ENCODE measurements at places on chromosomes 6 and 20. TPM values are rescaled to one million over a fixed set of nuclear protein-coding genes. Genes with fewer than 3 reads are reported as not detected.

The RAB44 gene
- 0.19 TPM for polyA plus RNA-seq

The C6orf58 gene
- not detected for polyA plus RNA-seq

The SAMD5 gene
- 0.32 TPM for polyA plus RNA-seq

The LY6G5B gene
- polyA plus RNA-seq, result 4.2 TPM

The ZNF217 gene
- polyA plus RNA-seq, result 8.4 TPM

The SPATS1 gene
- polyA plus RNA-seq, result not detected

The WFDC5 gene
- not detected for polyA plus RNA-seq

The ADGRF5 gene
- 47.7 TPM for polyA plus RNA-seq

The IRF4 gene
- polyA plus RNA-seq, result 1.3 TPM

The PPP1R16B gene
- polyA plus RNA-seq, result 6.8 TPM

The SERPINB1 gene
- 54.0 TPM for polyA plus RNA-seq

The IMPG1 gene
- polyA plus RNA-seq, result not detected

The LHFPL5 gene
- 1.1 TPM for polyA plus RNA-seq

The NR2E1 gene
- not detected for polyA plus RNA-seq

The KIF25 gene
- polyA plus RNA-seq, result 1.6 TPM

The TRIM15 gene
- polyA plus RNA-seq, result not detected

The LTB gene
- 5.3 TPM for polyA plus RNA-seq

The AFG1L gene
- polyA plus RNA-seq, result 1.8 TPM

The CTAGE9 gene
- not detected for polyA plus RNA-seq

The PI3 gene
- polyA plus RNA-seq, result 10.4 TPM

The DEFB116 gene
- not detected for polyA plus RNA-seq

The NCR2 gene
- not detected for polyA plus RNA-seq

The KIAA0408 gene
- polyA plus RNA-seq, result 4.9 TPM

The PTGIS gene
- polyA plus RNA-seq, result 15.9 TPM

The COL9A1 gene
- polyA plus RNA-seq, result 0.07 TPM

The CPNE5 gene
- polyA plus RNA-seq, result 1.5 TPM

The C6orf141 gene
- polyA plus RNA-seq, result 3.4 TPM

The C6orf15 gene
- polyA plus RNA-seq, result not detected

The AVP gene
- not detected for polyA plus RNA-seq

The HLA-DQB1 gene
- 8.7 TPM for polyA plus RNA-seq

The PEX7 gene
- 6.3 TPM for polyA plus RNA-seq

The SPATA25 gene
- polyA plus RNA-seq, result 1.1 TPM

The TXLNB gene
- polyA plus RNA-seq, result 0.08 TPM

The UNC5CL gene
- 1.3 TPM for polyA plus RNA-seq

The NKAPL gene
- polyA plus RNA-seq, result 3.0 TPM

The BMP2 gene
- polyA plus RNA-seq, result 2.6 TPM

Data from adipose tissue (tissue), 3 donors.